K562 (cell line): ENCODE measurements at places on chromosomes 13 and 19. TPM values are rescaled to one million over a fixed set of nuclear protein-coding genes. Genes with fewer than 3 reads are reported as not detected.

The KLK15 gene
- not detected in 2 replicates for polyA plus RNA-seq

The LRRC63 gene
- 0.19 and 0.41 TPM in 2 replicates for polyA plus RNA-seq

The PIN1 gene
- 131 and 180 TPM in 2 replicates for polyA plus RNA-seq

The GPR18 gene
- not detected in 2 replicates for polyA plus RNA-seq

The SPTBN4 gene
- polyA plus RNA-seq, result 1.2 and 1.3 TPM in 2 replicates

The GET3 gene
- 83.5 and 85.1 TPM in 2 replicates for polyA plus RNA-seq

The BEST2 gene
- polyA plus RNA-seq, result not detected in 2 replicates

The SIAH3 gene
- not detected in 2 replicates for polyA plus RNA-seq

The GRIK5 gene
- 0.04 and 0.27 TPM in 2 replicates for polyA plus RNA-seq

The RXFP2 gene
- polyA plus RNA-seq, result not detected in 2 replicates

The ELF1 gene
- 24.7 and 27.6 TPM in 2 replicates for polyA plus RNA-seq

The TMEM255B gene
- 0.40 and 0.46 TPM in 2 replicates for polyA plus RNA-seq

The TNFSF13B gene
- 1.0 and 1.1 TPM in 2 replicates for polyA plus RNA-seq

- DNase-seq, result no peak
These were observed 37.9 kb upstream of the SEMA6B start for GRCh38 chr19:4597278-4597974.

DNA sequence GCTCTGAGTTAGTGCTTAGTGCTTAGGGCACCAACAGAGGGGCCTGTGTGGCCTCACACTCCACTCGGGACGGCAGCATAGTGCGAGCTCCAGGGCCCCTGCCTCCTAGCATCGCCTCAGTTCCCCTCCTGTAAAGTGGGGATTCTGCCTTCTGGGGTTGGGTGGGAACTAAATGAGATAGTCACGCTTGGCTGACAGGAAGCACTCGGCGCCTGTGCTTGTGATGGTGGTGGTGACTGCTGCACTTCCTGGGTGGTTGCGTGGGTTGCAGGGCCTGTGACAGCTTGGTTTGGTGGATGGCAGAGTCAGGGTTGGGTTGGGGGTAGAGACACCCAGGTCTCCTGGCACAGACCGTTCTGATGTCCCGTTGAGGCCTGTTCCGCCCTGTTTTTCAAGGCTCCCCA lies 7.7 kb downstream of the PLEKHF1 start:
- DNase-seq, result no peak

GRCh38 chr19:4913996-4914735 lies 4.9 kb downstream of the UHRF1 start:
- no peak for DNase-seq

DNA sequence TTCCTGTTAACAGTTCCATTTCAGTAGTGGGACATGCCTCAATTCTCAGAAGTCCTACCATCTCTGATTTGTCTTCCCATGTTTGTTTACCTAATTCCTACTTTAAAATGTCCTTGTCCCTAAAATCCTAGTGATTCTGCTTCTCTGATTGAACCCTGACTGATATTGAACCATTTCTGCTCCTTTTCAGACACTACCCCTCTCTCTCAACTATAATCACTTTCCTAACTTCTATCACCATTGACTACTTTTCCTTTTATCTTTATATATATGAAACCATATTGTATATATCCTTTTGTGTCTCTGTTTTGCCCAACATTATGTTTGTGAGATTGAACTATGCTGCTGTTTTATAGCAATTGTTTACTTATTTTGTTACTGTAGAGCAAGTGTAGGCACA lies 15.6 kb upstream of the ZNF227 start:
- DNase-seq, result no peak

GRCh38 chr13:46631179-46631542 lies 78.2 kb downstream of the LRCH1 start:
- DNase-seq, result no peak

DNA sequence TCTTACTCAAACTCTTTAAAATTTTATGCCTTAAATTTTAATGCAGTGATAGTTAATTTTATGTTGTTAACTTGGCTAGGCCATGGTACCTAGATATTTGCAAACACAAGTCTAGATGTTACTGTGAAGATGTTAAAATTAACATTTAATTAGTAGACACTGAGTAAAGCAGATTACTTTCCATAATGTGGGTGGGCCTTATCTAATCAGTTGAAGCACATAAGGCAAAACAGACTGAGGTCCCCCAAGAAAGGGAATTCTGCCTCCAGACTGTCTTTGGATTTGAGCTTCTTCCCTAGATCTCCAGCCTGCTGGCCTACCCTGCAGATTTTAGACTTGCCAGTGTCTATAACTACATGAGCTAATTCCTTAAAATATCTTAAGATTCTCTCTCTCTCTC lies 294.0 kb downstream of the ENOX1 start:
- no peak for DNase-seq

- DNase-seq, result peak; percentile 44
These were observed 76.0 kb upstream of the LSM14A start for GRCh38 chr19:34096020-34096915.

DNA sequence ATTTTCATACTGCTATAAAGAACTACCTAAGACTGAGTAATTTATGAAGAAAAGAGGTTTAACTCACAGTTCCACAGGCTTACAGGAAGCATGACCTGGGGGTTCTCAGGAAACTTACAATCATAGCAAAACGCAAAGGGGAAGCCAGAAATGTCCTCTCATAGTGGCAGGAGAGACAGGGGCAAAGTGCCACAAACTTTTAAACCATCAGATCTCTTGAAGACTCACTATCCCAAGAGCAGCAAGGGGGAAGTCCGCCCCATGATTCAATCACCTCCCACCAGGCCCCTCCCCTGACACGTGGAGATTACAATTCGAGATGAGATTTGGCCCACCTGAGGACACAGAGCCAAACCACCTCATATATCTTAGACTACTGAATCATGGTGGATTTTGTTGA lies 198.7 kb downstream of the KCTD12 start:
- no peak for DNase-seq

- no peak for DNase-seq
These were observed 30.8 kb upstream of the USE1 start for GRCh38 chr19:17184371-17184841.

GRCh38 chr13:73520566-73521289 lies 461.9 kb downstream of the KLF5 start:
- DNase-seq, result no peak

DNA sequence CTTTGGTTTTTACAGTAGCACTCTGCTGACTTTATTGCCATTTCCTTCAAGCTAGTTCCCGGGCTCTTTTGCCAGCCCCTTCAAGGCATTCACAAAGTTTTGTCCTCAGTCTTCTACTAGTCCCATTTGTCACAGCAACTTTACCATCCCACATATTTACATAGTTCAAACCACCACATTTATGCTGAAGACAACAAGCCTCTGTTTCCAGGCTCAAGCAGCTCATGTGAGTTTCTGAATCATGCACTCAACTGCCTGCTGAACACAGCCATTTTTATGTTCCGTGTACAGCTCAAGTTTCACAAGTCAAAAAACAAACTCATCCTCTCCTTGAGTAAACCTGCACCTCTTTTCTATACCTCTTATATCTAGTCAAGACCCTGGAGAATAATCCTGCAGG lies 977.0 kb upstream of the SLC10A2 start:
- no peak for DNase-seq

GRCh38 chr19:5206751-5207075 lies 133.9 kb downstream of the PTPRS start:
- DNase-seq, result no peak

- DNase-seq, result no peak
These were observed 19.1 kb upstream of the URI1 start for GRCh38 chr19:29922972-29923371.

DNA sequence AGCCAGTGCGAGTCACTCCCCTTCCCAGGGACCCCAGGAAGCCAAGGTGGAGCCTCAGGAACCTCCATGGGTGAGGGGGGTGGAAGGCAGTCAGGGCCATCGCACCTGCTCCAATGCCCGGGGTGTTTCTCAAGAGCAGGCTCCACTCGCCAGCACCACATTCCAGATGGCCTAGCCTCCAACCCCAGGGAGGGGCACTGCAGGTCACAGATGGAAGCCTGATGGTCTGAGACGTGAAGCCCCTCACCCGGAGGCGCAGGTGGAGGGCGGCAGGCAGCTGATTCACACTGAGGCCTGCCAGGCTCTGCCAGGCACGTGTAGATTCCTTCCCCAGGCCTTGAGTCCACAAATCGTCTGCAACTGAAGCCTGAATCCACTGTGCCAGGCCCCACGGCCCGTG lies 23.0 kb upstream of the ISYNA1 start:
- DNase-seq, result no peak

- no peak for DNase-seq
These were observed 31.0 kb downstream of the SLAIN1 start for GRCh38 chr13:77728265-77729125.

GRCh38 chr13:39284801-39285388 lies 246.6 kb downstream of the NHLRC3 start:
- no peak for DNase-seq

DNA sequence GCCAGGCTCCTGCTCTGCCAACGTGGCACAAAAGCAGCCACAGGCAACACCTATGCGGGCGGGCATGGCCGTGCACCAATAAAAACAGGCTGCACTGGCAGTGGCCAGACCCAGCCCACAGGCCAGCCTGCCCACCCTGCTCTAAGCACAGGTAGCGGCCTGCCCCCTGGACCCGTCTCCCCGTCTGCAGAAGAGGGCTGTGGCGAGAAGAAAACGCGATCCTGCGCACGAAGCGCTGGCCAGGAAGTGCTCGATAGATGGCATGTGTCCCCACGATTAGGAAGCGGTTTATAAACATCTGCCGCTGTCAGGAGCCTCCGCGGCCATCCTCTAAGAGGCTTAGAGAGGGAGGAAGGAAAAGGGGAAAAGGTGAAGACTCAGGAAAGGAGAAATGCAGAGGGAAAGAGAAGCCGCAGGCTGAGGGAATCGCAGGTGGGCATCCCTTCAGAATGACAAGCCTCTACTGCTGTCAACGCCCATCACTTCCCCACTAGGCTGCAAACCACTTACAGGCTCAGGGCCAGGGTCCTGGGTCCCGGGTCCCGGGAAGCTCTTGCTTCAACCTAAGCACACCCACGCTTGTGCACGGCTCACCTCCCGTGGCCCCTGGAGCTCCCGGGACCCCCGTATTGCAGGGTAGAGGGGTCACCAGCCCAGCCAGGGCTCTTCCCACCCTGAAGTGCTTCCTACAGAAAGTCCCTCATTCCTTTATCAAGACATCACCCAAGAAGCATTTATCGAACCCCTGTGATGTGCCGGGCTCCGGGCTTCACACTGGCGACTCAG lies 10.5 kb downstream of the MLLT1 start:
- no peak for DNase-seq

DNA sequence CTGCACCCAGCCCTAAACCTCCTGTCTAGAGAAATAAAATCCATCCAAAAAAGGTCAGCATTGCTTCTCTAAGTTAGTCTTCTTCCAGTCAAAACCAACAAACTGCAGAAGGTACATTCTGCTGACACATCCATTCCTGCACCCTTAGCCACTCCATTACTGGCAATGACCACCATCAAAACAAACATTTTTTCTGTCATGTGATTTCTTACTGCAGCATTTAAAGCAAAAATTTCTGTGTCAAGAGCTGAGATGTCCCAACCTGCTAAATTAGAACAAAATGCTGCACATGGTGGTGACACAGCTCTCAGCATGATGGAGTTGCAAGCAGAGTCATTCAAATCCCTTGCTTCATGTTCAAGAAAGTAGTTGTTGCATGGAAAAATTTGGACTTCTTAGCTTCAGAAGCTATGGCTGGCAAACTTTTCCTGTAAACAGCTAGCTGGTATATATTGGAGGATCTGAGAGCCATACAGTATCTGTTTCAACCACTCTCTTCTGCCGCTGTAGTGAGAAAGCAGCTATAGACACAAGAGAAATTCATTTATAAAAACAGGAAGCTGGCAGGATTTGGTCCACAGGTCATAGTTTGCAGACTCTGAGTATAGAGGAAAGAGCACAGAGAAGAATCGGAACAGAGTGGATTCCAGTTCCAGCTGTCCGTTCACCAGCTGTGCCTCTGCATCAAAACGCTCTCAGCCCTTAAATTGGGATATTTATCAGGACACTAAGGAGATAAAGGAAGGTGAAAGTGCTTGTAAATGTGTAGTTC lies 17.4 kb downstream of the RUBCNL start:
- DNase-seq, result no peak

DNA sequence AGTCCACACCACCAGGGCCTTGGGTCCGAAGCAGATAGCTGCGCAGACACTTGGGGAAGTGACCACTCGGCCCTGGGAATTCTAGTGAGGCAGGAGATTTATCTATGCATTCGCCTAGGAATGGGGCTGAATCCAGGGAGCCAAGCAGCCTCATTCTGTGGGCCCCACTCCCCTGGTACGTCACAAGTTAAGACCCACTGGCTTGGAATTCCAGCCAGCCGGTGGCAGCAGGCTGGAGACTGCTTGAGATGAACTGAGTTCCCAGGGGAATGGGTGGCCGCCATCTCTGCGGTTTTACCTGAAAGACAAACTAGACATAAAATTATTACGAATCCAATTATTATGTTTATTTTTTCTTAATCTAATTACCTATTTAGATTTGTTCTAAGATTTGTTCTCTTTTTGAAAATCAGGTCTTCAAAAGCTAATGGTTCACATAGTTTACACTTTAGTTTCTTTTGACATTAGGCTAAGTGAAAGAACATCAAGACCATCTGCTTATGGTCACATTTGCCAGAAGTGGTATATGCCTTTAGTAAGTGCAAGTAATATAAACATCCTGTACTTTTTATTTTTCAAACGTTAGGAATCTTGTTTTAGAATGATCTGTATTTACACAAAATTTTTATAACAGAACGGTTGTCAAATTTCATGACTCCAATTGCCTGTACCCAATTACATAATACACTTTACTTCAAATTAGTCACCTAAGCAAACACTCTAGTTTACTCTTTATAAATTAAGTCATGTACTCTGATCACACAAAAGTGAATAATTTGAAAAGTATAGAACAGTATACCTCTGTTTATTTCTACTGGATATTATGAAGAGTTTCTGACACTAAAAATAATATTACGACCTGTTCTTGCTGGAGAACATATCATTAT lies 74.4 kb downstream of the SLITRK6 start:
- no peak for DNase-seq

- no peak for DNase-seq
These were observed 130.7 kb downstream of the MYO16 start for GRCh38 chr13:108760129-108760528.

GRCh38 chr13:23987331-23987894 lies 90.1 kb upstream of the C1QTNF9B start:
- no peak for DNase-seq

- DNase-seq, result no peak
These were observed 1.3 kb upstream of the KBTBD6 start for GRCh38 chr13:41133951-41134350.

DNA sequence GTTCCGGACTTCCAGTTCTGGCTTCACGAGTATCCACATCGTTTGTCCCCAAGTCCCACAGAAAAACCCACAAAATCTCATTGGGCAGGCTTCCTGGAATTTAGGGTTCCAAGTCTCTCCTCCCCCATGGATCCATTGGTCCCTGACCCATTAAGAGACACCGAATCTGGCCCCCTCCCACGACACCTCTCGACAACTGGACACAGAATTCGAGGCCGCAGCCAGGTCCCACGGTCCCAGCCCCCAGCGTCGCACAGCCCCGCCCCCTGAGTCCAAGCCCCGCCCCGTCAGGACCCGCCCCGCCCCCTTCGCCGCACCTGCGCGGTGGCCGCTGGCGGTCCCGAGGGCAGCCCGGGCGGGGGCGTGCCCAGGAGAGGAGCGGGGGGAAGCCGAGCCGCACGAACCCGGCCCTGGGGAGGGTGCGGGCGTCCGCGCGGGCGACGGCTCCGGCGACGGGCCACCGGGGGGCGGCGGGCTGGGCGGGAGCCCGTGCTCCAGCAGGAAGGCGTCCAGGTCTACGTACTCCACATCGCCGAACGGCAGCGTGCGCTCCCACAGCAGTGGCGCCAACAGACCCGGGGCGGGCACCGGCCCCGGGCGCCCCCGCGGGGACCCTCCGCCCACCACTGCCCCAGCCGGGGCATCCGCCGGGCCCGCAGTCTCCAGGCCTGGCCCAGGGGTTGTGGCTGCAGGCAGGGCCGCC lies 1.8 kb downstream of the DBP start:
- peak; percentile 80 for DNase-seq

GRCh38 chr19:38728752-38729541 lies 15.3 kb downstream of the CAPN12 start:
- no peak for DNase-seq
